ENCODE measurements at places on chromosomes 3 and 15. TPM values are rescaled to one million over a fixed set of nuclear protein-coding genes. Genes with fewer than 3 reads are reported as not detected.

Gene CLRN1
- total RNA-seq: not detected

DNA sequence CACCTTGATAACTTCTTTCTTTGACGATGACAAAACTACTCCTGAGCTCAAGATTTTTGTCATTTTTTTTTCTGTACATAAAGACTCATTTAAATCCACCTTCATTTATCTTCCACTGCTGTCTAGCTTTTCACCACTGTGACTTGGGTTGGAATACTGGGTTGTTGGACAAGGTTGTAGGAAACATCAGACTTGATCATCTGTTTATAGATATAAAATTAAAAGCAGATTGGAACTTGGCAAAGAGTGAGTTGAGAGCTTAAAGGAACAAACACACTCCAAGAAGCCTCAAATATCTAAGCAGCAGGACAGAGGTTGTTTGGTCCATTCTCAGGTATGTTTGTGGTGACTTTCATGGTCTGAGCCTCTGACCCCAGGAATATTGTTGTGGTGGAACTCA lies 141.7 kb upstream of the NDN start:
- no peak for DNase-seq
- H3K4me1 ChIP-seq: no peaks in the 10 kb centered on the region
- H3K27ac ChIP-seq: no peak overlapping the region
- H3K36me3 ChIP-seq: no peaks in the 10 kb centered on the region

DNA sequence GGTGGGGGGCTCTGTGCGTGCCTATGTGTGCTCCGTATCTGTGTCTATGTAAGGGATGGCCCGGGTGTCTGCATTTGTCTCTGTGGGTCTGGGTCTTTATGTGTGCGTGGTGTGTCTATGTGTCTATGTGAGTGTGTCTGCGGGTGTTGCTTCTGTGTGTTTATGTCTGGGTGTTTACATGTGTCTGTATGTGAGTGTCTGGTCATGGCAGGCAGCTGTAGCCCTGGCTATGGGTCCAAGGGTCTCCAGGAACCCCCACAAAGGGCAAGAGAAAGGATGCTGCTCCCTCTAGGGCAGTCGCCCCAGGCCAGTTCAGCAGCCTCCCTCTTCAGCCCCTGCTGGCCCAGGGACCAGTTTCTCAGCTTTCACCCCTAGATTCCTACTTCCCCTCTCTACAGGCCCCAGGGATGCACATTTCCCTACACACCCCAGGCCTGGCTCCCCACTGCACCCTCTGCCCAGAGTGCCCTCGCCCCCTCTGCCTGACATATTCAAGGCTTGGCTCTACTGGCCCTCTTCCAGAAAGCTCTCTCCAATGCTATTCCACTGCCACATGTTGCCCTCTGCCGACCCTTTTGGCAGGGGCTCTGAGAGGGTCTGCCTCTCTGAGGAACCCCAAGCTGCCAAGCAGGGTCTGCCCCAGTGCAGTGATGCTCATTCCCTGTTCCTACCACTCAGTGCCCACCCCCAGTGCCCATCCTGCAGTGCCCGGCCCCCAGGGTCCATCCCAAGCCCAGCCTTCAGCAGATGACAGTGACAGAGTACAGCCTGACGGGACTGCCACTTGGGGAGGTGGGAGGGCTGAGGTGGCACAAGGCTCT lies 1.0 kb upstream of the MYL3 start:
- no peaks in the 10 kb centered on the region for H3K27me3 ChIP-seq
- no peak for DNase-seq
- H3K36me3 ChIP-seq: no peaks in the 10 kb centered on the region

- no peak overlapping the region for H3K4me3 ChIP-seq
- H3K36me3 ChIP-seq: no peaks in the 10 kb centered on the region
- DNase-seq: no peak
- no peaks in the 10 kb centered on the region for H3K27me3 ChIP-seq
- no peak overlapping the region for H3K27ac ChIP-seq
Observed at GRCh38 chr3:185423178-185423577, 60.2 kb downstream of the MAP3K13 start.

- H3K4me1 ChIP-seq: peaks cover 3% of the 10 kb centered on the region
- no peak overlapping the region for H3K4me3 ChIP-seq
- DNase-seq: no peak
- no peaks in the 10 kb centered on the region for H3K36me3 ChIP-seq
- H3K27ac ChIP-seq: peak overlapping the region; percentile 31
Observed at GRCh38 chr3:15936312-15936711, 138.5 kb upstream of the ANKRD28 start.

DNA sequence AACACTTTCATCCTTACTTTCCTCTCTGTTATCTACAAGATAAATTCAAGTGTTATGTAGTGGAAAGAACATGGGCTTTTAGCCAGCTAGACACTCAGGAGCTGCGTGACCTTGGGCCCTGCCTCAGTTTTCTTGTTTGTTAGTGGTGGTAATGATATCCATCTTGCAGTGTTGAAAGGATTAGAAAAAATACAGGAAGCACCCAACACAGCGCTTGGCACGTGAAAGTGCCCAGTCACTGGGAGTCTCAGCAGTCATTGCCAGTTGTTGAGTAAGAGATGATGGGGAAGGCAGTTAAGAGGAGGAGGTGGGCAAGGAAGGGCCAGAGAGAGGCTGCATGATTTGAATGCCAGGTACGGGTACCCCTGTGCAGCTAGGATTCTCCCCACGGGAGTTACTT lies 5.3 kb downstream of the PDIA5 start:
- DNase-seq: no peak
- no peak overlapping the region for H3K4me3 ChIP-seq
- H3K4me1 ChIP-seq: no peaks in the 10 kb centered on the region
- no peak overlapping the region for H3K27ac ChIP-seq

- no peak for DNase-seq
- no peaks in the 10 kb centered on the region for H3K27me3 ChIP-seq
- no peak overlapping the region for H3K4me3 ChIP-seq
- no peaks in the 10 kb centered on the region for H3K36me3 ChIP-seq
Observed at GRCh38 chr3:178386880-178387279, 149.4 kb upstream of the KCNMB2 start.

GRCh38 chr3:189041482-189042090 lies 130.2 kb upstream of the TPRG1 start:
- DNase-seq: peak; percentile 31
- H3K27me3 ChIP-seq: no peaks in the 10 kb centered on the region
- H3K4me1 ChIP-seq: no peaks in the 10 kb centered on the region
- no peak overlapping the region for H3K27ac ChIP-seq
- no peak overlapping the region for H3K4me3 ChIP-seq

Gene DUOXA2
- total RNA-seq: not detected

DNA sequence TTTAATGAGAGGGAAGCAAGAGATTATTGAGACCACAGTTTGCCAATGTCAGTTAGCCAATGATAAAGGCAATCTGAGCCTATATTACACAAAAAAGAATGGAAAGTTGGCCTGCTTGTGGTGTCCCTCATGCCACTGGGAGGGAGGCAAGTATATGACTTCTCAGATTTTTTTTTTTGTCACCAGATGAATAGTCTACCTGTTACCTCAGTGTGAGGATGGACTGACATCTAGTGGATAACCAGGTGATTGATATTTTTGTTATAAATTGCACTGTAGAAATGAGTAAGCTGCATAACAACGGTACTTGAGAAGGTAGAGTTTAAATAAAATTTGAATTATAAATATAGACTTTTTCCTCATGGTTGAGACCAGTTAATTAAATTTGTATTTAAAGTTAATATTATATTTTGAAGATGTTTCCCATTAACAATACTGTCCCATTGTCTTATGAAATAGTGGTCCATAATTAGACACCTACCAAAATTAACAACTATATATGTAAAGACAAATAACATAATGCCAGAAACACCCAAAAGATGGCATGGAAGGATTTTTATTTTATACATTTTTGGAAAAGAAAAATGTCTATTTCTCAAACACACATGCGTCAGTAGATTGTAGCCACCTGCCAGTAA lies 237.8 kb upstream of the GADL1 start:
- no peak for DNase-seq
- no peaks in the 10 kb centered on the region for H3K4me1 ChIP-seq
- H3K27ac ChIP-seq: no peak overlapping the region
- H3K4me3 ChIP-seq: no peak overlapping the region

DNA sequence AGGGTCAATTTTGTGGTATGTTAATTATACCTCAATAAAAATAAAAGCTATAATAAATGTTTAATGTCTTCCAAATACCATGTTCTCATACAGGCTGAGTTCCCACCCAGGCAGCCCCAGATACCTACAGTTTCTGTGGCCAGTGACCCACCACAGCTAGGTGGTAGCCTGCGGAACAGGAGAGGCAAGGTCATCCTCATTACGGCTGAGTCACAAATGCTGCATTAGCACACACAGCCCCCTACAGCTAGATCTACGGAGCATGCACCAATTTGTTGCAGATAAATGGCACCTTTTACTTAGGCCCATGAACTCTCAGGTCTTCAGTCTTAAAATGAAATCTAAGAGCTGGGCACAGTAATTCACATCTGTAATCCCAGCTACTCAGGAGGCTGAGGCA lies 5.1 kb downstream of the SPATA12 start:
- H3K27me3 ChIP-seq: no peaks in the 10 kb centered on the region
- H3K4me3 ChIP-seq: no peak overlapping the region
- DNase-seq: no peak
- H3K36me3 ChIP-seq: no peaks in the 10 kb centered on the region
- H3K27ac ChIP-seq: no peak overlapping the region

GRCh38 chr15:65939901-65940617 lies 70.8 kb downstream of the RAB11A start:
- DNase-seq: no peak
- no peaks in the 10 kb centered on the region for H3K4me1 ChIP-seq
- no peaks in the 10 kb centered on the region for H3K36me3 ChIP-seq
- H3K4me3 ChIP-seq: no peak overlapping the region
- no peak overlapping the region for H3K27ac ChIP-seq

Gene SLC51A
- 0.48 TPM for total RNA-seq

Gene LYZL4
- total RNA-seq: not detected

GRCh38 chr15:89105147-89105546 lies 16.9 kb downstream of the ABHD2 start:
- H3K36me3 ChIP-seq: no peaks in the 10 kb centered on the region
- peak; percentile 46 for DNase-seq
- no peak overlapping the region for H3K4me3 ChIP-seq
- H3K27ac ChIP-seq: peak overlapping the region; percentile 81

Gene CCR1
- 5.0 TPM for total RNA-seq

- no peaks in the 10 kb centered on the region for H3K36me3 ChIP-seq
- peak overlapping the region; percentile 86 for H3K27ac ChIP-seq
- no peak for DNase-seq
- H3K4me1 ChIP-seq: no peaks in the 10 kb centered on the region
- H3K4me3 ChIP-seq: no peak overlapping the region
Observed at GRCh38 chr3:45140141-45140769, 5.9 kb downstream of the CDCP1 start.

GRCh38 chr15:56241374-56242105 lies 2.1 kb downstream of the RFX7 start:
- no peaks in the 10 kb centered on the region for H3K36me3 ChIP-seq
- H3K27ac ChIP-seq: no peak overlapping the region
- H3K27me3 ChIP-seq: no peaks in the 10 kb centered on the region
- peaks cover 6% of the 10 kb centered on the region for H3K4me1 ChIP-seq
- DNase-seq: no peak

Gene GATA2
- 171 TPM for total RNA-seq
